ENCODE measurements at places on chromosomes 2 and 18.

GRCh38 chr2:61287254-61287653 lies 125.3 kb downstream of the C2orf74 start:
- DNase-seq, result no peak

GRCh38 chr2:960061-960736 lies 9.6 kb downstream of the SNTG2 start:
- no peak for DNase-seq

- no peak for DNase-seq
Observed at GRCh38 chr2:42949125-42949524, 156.7 kb upstream of the HAAO start.

- DNase-seq, result no peak
Observed at GRCh38 chr18:66724664-66725356, 120.9 kb upstream of the CDH19 start.

DNA sequence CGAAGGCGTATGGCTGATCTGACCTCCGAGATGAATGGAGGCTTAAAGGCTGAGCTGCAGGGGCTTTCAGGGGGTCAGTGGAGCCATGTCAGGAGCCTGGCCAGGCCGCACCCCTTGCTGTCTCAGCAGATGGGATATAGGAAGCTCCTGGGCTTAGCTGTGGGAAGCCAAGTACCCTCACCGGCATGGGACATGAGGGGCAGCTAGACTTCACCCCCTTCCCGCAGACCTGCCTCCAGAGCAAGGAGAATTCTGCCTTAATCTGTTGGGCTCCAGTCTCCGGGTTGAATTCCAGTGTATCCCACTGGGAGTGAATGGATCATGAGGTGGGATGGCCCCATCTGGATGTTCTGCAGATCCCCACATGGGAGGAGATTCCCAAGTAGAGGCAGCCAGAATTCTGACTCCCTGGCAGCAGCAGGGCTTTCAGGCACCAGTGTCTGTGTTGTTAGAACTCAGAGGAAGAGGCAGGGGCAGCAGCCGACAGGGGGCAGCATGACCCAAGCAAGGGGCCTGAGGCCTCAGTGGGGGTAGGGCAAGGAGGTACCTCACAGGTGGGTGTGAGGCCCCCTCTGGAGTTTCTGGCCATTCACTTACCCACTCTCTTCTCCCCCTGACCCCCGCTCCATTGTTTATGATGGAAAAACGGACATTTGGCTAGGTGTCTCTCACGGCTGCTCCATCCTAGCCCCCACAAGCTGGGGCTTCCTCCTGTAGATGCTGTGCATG lies 19.1 kb downstream of the CAPG start:
- no peak for DNase-seq

DNA sequence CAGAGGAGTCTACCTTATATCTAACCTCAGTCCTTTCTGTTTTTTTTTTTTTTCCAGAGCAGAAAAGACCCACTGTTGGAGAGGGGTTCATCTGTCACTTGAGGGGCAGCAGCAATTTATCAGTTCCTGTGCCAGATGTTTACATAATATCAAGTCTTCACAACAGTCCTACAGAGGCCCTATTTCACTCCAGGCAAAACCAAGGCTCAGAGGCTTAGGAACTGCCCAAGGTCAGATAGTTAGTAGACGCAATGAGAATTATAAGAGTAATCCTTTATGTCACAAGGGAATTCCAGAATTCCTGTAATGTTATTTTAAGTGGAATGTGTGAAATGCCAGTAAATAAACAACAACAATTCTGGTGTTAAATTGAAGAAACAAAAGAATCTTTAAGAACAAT lies 696.1 kb downstream of the NRXN1 start:
- DNase-seq, result no peak

DNA sequence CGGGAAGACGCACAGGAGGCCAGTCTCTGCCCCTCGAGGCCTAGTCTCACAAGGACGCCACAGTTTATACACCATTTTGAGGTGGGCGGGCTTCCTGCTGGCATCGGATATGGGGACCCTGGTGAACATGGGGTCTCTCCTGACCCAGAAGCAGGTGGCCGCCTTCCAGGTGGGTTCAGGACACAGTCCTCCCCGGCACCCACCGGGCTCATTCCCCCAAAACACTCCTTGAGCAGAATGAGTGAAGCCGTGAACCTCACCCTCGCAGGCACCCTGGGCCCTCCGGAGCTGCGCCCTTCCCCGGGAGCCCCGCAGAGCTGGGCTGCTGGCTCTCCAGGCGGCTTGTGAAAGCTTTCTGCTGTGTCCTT lies 6.5 kb downstream of the NFATC1 start:
- no peak for DNase-seq

- no peak for DNase-seq
Observed at GRCh38 chr18:63233334-63233733, 86.2 kb downstream of the BCL2 start.

GRCh38 chr2:224310943-224311625 lies 90.8 kb downstream of the FAM124B start:
- no peak for DNase-seq

GRCh38 chr2:173298536-173299097 lies 56.1 kb upstream of the CDCA7 start:
- DNase-seq, result no peak

DNA sequence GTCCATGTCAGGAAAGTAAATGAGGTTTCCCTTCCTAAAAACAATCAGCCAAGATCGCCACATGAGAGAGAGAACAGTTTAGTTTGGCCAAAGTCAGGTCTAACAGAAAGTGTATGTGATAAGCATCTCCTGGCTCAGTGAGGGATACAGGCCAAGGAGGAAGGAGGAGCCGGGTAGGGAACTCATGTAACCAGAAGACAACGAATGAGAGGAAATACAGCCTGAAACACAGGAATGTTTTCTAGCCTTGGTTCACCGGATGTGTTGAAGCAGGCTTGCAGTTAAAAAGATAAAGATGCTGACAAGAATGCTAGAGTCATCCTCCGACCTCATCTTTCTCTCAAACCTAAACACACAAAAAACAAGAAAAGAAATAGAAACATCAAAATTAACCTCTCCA lies 283.9 kb upstream of the SIX2 start:
- DNase-seq, result no peak

GRCh38 chr2:120384486-120385354 lies 38.8 kb downstream of the INHBB start:
- DNase-seq, result no peak

DNA sequence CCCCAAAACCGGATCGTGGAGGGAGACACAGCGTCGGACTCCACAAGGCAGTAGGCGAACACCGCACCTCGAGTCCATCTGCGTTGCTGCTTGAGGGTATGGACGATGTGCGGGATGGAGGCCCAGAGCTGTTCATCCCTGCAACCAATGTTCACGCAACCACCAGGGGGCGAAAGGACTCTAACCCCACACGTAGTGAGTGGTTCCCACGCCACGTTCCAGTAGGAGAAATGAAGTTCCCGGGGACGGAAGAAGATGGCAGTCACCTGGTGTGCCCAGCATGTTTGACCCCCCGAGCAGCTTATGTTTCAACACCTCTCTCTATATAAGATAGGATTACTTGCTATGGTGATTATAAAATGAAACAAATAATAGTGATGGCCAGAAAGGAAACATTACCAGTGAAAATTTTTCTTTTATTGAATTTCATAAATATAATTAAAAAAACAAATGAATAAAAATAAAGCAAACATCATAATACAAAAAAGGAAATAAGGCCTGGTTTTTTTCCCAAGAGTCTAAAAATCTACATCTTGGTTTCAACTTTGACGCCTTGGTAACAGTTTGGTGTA lies 184.3 kb downstream of the SH3BP4 start:
- DNase-seq, result peak; percentile 42

- DNase-seq, result no peak
Observed at GRCh38 chr2:210616074-210616473, 59.7 kb downstream of the CPS1 start.

- no peak for DNase-seq
Observed at GRCh38 chr18:45551142-45551815, 64.0 kb upstream of the SLC14A2 start.

DNA sequence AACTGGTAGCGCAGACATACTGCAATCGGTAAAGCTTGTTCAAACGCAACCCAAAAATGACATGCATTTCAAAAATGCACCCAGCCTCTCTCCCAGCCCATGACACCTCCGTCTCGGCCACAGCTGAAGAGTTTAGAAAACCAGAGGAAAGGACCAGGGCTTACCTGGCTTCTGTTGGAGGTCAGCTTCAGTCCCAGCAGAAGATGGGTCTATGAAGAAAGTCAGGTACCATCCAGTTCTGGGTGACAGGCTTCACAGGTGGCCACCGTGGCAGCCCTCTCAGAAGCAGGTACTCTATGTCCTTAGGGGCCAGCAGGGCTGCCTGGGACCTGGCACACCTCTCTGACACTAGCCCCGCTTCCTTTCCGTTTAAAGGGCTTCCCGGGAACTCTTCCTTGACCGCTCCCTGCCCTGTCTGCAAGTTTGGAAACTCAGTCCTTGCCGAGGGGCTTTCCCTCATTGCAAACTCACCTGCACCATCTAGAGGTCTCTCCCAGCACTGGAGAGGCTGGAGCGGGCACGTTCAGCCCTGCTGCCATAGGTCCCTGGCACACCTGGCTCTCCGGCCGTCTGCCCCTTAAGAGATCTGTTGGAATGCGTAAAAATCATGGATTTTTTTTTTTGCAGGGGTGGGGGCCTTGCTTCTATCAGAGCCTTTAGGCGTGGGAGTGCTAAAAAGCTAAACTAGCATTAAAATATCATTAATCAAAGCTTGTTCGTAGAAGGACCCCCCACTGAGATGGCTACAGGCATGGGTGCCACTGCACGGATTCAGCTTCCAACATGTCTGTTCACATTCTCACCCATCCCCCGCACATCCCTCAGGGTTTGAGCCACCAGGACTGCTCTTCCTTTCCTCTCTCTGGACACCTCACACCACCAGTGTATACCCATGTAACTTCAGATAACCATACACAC lies at the start of gene EDAR:
TSS of gene EDAR (minus strand) at position 425 of the 918 bp plus-strand sequence. CDS start 58,206 bp downstream, outside the sequence.
- no peak for DNase-seq

- DNase-seq, result peak; percentile 0
Observed at GRCh38 chr18:52716973-52717372, 377.0 kb downstream of the DCC start.

DNA sequence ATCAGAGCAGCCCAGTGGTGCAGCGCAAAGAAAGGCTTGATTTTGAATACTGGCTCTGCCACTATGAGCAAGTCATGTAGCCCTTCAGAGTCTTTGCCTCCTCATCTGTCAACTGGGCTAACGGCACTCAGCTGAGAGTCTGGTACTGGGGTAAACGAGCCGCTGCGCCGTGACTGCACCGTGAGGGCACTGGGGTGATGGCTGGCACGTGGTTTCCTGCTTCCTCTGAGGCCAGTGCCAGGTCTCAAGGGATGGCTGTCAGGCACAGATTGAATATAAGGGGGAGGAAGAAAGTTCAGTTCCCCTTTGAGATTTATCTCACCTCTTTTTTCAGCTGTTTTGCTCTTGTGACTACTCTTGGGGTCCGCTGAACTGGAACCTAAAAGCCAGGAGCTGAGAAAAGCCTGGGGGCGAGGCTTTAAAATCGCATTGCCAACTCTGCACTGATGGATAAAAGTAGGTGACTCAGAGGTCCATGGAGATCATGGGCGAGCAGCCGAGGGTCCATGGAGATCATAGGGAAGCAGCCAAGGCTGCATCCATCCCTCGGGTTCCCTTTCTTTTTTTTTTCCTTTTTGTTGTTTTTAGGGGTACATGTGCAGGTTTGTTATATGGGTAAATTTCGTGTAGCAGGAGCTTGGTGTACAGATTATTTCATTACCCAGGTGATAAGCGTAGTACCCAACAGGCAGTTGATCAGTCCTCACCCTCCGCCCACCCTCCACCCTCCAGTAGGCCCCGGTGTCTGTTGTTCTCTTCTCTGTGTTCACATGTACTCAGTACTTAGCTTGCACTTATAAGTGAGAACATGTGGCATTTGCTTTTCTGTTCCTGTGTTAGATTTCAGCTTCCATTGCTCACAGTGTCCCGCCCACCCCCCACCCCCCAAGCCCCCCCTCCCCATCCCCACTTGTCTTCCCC lies 114.3 kb downstream of the SPP2 start:
- DNase-seq, result no peak

DNA sequence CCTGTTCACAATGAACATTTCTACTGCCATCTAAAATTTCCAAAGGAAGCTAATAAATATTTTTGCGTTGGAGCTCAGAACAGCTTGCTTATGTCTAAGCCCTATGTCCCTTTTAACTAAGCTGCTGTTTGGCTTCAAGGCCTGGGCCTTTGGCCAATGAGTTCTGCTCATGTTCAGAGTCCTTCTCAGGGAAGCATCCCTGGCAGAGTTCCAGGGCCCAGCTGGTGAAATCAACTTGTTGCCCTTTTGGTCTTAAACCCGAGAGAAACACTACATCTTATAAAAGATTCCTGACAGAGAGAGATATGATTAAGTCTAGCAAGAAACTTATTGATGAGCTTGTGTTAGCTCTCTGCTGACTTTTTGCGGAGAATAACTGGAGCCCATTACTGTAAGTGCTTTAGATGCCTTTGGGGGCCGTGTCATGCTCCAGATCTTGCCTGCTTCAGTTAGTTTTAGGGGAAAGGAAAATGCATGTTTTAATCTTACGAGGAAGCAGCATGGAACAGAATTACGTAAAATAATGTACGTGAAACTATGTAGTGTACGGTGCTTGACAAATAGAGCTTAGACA lies 102.5 kb upstream of the NOSTRIN start:
- DNase-seq, result peak; percentile 43

DNA sequence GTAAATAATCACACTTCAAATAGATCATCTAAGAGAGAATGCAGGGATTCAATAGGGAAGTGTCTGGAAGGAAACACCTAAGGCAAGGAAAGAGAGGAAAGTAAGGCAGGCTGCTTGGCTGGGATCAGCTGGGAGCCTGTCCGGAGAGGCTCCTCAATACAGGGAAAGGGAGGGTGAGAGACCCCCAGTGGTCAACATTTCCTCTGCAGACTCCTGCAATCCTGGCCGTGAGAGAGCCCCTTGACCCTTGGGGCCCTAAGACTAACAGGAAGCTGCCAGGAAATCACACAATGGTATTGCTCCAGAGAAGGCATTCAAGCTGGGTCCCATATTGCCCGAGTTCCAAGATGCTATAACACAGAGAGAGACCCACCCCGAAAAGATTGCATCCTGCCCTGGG lies 549.4 kb downstream of the NYAP2 start:
- no peak for DNase-seq

- peak; percentile 80 for DNase-seq
Observed at GRCh38 chr2:55010149-55010591, 40.1 kb downstream of the RTN4 start.

GRCh38 chr2:64765160-64765805 lies 111.6 kb upstream of the SERTAD2 start:
- no peak for DNase-seq

GRCh38 chr18:48706731-48707130 lies 167.9 kb downstream of the CTIF start:
- no peak for DNase-seq

- DNase-seq, result peak; percentile 56
Observed at GRCh38 chr2:138689705-138690104, 90.5 kb downstream of the NXPH2 start.

DNA sequence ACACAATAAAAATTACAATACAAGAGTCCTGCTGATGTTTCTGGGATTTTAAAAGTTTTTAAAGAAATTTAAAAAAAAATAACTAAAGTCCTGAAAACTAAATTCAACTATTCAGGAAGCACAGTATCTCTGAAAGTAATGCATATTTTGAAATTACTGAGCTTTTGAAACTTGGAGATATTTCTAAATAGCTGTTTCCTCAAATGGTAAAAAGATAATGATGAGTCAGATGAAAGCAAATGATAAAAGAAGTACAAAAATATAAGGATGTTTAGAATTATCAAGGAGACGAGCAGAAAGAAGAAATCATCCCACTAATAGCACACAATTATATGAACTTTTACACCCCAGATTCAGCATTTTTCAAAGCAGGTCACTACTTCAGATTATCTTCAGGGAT lies 90.2 kb upstream of the SLC25A52 start:
- no peak for DNase-seq

- no peak for DNase-seq
Observed at GRCh38 chr2:172436889-172437288, 9.5 kb downstream of the ITGA6 start.
